ENCODE measurements at places on chromosomes 12 and 14.

DNA sequence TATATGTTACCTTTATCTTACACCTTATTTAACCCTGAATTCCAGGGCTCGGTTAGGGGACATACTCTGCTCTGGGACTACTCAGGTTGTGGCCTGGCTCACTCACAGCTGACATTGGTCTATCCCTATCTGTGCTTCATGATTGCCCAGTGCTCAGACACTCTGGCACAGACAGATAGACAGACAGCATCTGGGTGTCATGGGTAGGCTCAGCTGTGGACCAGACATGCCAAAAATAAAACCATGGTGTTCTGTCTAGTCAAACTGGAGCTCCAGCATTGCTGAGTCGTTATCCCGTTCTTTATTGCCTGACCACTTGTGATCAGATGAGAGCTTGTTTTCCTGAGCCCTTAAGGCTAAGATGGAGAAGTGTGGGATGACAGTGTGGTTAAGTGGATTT is 29.0 kb downstream of the FBXW8 start:
- no peak for DNase-seq

GRCh38 chr12:102478405-102479098 is 1.8 kb downstream of the IGF1 start:
- no peak for DNase-seq

DNA sequence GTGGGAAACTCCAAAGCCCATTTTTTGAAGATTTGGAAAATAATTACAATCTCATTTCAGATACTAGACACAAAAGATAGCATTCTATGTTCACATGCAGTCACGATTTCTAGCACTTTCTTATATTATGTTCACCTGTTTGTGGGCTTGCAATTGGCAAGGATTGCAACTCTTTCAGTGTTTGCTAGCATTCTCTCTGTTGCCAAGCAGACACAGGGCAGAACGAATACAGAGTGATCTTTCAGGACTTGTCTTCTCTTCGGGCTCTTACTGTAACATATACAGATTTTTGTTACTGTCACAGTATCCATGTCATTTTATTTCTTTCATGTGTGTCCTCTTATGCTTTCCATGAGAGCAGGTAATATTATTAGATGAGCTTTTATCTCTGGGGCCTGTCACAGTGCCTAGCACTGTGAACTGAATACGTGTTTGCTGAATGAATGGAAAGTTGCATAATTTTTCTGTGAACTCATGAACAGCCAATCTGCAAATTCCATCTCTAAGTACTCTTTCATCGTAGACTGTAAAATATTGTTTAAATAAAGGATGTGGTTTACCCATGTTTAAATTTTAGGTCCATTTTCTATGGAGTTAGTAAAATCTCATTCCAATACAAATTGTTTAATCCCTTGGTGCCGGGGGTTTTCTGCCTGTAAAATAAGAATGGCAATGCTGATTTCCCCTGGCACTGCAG is 105.1 kb downstream of the BMP4 start:
- peak; percentile 24 for DNase-seq

- DNase-seq: no peak
These were observed 3.3 kb downstream of the RAD52 start for GRCh38 chr12:946212-946611.

- DNase-seq: no peak
These were observed 119.8 kb upstream of the SLC38A4 start for GRCh38 chr12:46945591-46945990.

- DNase-seq: peak; percentile 53
These were observed 37.6 kb downstream of the ATG14 start for GRCh38 chr14:55373784-55374705.

- DNase-seq: no peak
These were observed 7.4 kb upstream of the GCH1 start for GRCh38 chr14:54909817-54910558.

GRCh38 chr14:54797556-54797955 is 105.1 kb downstream of the GCH1 start:
- no peak for DNase-seq

GRCh38 chr12:24198936-24199671 is 249.6 kb upstream of the SOX5 start:
- no peak for DNase-seq

DNA sequence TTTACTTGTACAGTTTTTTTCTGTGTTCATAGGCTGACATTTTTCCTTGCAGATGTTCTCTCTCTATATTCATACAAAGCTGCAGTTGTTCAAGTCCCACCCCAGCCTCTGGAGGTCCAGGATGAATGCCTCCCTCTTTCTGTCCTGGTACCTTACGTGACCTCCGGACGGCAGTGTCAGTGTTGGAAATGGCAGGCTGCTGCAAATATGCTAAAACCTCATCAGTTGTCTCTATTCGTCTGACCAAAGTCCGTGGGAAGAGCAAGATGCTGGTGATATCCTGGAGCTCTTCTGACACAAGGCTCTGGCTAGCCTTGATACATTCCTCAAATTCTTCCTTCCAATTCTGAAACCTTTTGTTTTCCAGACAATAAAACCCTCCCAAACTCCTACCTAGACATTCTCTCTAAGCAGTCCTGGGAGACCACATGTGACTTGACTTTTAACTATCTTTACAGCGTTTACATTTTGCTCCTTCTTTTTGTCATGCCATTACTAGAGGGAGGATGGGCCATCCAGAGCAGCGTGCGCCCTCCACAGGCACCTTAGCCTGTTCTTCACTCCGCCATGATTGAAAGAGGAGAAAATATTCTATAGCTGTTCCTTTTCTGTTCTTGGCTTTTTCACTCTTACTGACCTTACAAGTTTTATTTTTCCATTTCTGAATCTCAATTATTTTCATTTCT is 143.6 kb downstream of the RGS6 start:
- DNase-seq: no peak

GRCh38 chr14:92473969-92474535 is 39.5 kb upstream of the RIN3 start:
- no peak for DNase-seq

- DNase-seq: no peak
These were observed 580.6 kb upstream of the TBX3 start for GRCh38 chr12:115264605-115265004.

- no peak for DNase-seq
These were observed 26.5 kb downstream of the VPS37B start for GRCh38 chr12:122869207-122869973.

GRCh38 chr12:114918535-114919233 is 234.7 kb upstream of the TBX3 start:
- peak; percentile 75 for DNase-seq

- DNase-seq: no peak
These were observed 10.7 kb downstream of the EID3 start for GRCh38 chr12:104314242-104314614.

- no peak for DNase-seq
These were observed 134.6 kb downstream of the RBM19 start for GRCh38 chr12:113831476-113831875.

DNA sequence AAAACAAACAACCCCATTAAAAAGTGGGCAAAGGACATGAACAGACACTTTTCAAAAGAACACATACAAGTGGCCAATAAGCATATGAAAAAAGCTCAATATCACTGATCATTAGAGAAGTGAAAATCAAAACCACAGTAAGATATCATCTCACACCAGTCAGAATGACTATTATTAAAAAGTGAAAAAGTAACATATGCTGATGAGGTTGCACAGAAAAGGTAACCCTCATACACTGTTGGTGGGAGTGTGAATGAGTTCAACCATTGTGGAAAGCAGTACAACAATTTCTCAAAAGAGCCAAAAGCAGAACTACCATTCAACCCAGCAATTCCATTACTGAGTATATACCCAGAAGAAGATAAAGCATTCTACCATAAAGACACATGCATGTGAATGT is 18.2 kb downstream of the PDE6H start:
- no peak for DNase-seq

DNA sequence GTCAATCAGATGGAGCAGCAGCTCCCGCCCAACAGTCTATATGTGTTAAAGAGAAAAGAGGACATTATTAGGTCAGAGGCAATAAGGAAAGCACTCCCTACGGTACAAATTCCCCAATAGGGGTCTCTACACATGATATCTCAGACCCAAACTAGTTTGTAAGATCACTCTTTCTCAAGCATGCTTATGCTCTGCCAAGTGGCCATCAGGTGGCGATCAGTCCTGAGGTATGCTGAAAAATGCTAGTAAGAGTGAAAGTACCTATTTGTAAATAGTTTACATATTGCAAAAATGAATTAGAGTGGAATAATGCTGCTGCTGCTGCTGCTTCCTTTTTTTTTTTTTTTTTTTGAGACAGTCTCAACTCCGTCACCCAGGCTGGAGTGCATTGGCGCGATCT is 61.0 kb downstream of the CPM start:
- no peak for DNase-seq

GRCh38 chr12:12501121-12501520 is 61.5 kb downstream of the DUSP16 start:
- no peak for DNase-seq

DNA sequence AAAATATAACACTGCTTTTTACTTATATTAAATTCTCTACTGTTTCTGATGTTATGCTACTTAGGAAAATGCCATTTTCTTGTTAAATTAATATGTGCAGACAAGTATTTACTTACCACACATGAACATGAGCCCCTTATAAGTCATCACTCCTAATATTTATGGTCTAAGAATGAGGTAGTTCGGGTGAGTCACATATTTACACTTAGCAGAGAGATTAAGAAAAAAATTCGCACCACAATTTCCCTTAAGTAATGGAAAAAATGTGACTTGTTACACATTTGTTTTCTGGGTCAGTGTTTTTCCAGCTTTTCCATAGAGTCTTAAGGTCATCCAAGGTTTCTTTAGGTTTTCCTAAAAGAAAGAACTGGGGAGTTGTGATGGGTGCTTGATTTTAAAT is 68.3 kb downstream of the RERG start:
- no peak for DNase-seq

GRCh38 chr12:108685469-108686260 is 45.7 kb downstream of the CORO1C start:
- no peak for DNase-seq

- no peak for DNase-seq
These were observed 22.0 kb downstream of the RPS6KA5 start for GRCh38 chr14:91038439-91038838.

GRCh38 chr14:67411820-67412421 is at the start of gene PLEK2:
PLEK2 (minus strand) TSS chr14:67412165; CDS start chr14:67412059, 106 bp downstream.
- DNase-seq: no peak

DNA sequence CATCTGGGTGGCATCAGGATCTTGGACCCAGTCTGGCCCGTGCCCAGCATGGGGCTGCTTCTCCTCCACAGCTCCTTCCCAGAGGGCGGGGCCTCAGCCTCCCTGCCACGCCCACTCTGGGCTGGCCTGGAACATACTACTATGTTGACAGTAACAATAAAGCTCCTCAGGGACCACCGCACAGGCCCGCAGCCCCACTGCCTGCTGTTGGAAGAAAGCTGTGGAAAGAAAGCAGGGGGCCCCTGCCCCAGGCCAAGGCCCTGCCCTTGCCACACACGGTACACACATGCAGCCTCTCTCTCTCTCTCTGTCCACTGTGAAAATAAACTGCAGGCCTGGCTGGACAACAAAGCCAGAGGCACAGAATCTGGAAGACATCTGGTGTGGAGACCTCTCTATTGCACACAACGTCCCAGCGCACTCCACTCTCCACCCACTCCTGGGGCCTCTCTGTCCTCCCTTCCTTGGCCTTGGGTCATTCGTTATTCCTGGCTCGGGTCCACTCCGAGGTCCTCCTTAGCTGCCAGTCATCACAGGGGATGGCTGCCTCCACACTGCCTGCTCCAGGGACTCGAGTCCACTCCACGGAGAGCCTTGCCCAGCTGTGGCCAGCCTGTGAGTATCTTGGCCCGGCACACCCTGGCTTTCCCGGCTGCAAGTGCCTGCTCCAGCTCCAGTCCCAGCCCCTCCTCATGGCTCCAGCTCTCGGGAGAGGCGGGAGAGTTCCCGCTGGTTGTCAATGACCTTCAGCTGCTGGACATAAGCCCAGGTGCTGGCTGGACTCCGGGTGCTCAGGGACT is 11.8 kb upstream of the ENDOU start:
- DNase-seq: peak; percentile 31

DNA sequence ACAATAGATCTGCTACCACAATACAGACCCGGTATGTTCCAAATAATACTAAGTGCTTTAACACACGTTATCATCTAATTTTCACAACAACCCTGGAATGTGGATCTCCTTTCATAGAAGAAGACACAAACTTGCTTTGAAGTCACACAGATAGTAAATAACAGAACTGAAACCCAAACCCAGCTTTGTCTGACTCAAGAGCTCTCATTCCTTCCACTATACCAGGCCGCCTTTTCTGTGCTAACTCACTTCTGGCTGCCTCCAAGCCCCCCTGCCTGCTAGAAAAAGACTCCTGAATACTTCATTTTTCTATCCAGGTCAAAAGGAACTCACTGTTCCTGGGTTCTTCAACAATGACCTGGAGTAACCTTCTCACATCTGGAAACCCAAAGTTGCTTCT is 37.8 kb downstream of the PRPF40B start:
- DNase-seq: no peak

DNA sequence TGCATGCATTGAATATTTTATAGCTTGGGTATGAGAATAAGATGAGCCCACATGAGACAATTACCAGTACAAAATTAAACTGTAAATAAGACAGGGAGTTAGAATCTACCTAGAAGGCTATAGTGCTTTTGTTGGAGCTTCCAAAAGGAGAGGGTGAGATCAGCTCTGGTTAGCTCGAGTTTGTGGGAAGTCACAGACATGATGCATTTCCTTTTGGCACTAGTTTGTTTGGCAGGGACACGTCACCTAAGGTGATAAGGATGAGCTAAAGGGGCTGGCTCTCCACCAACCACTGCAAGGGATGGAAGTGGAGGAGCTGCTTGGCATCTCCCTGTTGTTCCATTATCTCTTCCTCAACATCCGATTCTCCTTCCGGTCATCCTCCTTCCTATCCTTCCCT is 48.5 kb upstream of the CPM start:
- DNase-seq: peak; percentile 37

GRCh38 chr12:56998981-56999380 is 7.4 kb downstream of the ZBTB39 start:
- no peak for DNase-seq

GRCh38 chr14:84340938-84341337 is 1189.0 kb upstream of the FLRT2 start:
- no peak for DNase-seq

DNA sequence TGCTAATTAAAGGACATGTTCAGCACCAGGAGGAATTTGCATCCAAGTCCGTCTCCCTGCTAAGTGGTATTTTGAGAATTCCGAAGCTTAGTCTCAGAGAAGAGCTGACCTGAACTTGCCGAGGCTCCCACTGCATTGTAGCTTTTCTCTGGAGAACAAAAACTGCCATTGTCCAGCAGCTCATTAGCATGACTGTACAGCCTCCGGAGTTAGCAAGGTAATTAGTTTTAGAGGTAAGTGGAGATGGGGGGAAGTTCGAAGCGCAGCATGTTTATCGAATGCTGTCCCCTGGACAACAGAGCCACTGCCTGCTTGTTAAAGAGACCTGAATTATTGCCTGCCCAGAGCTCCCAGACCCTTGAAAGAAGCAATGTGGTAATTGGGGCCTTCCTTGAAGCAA is 160.3 kb upstream of the PELI2 start:
- DNase-seq: no peak

GRCh38 chr14:72026536-72026935 is 94.3 kb downstream of the RGS6 start:
- no peak for DNase-seq

- no peak for DNase-seq
These were observed 9.8 kb downstream of the USP44 start for GRCh38 chr12:95541436-95541835.

- DNase-seq: no peak
These were observed 883 bp upstream of the TBC1D15 start for GRCh38 chr12:71838676-71839075.
